Stimulated activated CD4-positive, alpha-beta T cell treated with anti-CD3 and anti-CD28 coated beads, Interleukin-2, amount 100 ng/mL, for 4 hours (primary cell): ENCODE measurements at places on chromosomes 3 and 15.

GRCh38 chr15:99442252-99442897 lies 123.4 kb upstream of the MEF2A start:
- DNase-seq, result no peak

GRCh38 chr15:75672646-75673425 lies 25.1 kb downstream of the SNX33 start:
- DNase-seq, result no peak

DNA sequence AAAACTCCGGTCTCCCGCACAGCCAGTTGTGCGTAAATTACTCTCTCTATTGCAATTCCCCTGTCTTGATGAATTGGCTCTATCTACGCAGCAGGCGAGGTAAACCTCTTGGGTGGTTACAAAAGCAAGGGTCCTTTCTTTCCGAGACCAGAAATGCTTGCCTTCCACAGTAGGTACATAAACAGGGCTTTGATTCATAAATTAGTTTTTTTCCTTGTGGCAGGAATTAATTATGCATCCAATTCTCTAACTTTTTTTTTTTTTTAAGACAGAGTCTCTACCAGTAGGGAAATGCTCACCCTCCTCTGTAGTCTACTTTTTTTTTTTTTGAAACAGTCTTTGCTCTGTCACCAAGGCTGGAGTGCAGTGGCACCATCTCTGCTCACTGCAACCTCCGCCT lies 16.3 kb downstream of the CD80 start:
- DNase-seq, result no peak

GRCh38 chr3:184565421-184566211 lies 4.0 kb downstream of the EPHB3 start:
- DNase-seq, result no peak
